ENCODE measurements at places on chromosomes 7 and 10.

GRCh38 chr10:132606536-132607316 is 69.1 kb downstream of the INPP5A start:
- DNase-seq, result no peak

DNA sequence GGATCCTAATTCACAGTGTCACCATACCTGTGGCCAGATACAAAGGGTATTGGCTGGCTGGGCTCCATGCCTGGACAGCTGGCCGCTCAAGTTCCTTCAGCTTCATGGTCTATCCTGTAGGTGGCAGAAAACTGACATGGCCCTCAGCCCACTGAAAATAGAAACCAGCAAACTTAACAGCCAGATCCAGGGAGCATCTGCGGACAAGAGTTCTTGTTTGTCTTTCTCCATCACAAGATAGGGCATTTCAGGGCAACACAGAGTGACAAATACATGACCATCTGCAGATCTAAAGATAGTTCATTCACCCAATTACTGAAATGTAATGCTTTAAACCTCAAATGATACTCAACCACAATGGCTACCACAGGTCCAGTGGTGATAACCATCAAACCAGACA is 2.8 kb downstream of the SEC31B start:
- DNase-seq, result peak; percentile 31

- no peak for DNase-seq
These were observed 236.2 kb downstream of the PCLO start for GRCh38 chr7:82926477-82926876.

DNA sequence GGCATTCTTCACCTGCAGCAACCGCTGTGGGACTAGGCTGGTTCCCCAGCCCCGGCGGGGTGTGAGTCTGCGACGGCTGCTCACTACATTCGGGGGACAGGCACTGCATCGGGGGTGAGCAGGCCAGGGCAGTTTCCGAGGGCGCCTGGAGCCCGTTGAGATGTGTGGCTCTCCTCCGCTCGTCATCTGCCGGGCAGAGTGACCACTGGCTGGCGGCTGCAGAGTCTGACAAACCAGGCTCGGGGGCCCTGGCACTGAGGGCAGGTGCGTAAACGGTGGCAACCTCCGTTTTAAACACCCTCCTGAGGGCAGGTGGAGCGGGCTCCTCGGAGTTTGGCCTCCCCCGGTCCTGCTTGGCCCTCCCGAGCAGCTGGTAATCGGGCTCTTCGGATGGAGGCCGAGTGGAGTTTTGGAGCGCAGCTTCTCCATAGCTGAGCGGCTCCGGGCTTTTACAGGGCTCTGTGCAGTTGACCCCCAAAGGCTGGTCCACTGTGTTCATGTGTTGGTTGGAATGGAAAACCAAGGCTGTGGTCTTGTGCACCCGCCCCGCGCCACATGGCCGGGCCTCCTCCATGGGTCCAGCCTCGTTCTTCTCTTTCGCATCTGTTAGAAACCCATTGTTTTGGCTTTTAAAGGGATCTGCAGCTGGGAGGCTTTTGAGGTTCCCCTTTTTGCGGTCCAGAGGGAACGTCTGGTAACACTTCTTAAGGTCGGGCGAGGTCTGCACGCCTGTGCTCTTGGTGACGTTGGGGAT is 20.9 kb downstream of the INSYN2A start:
- DNase-seq, result peak; percentile 16

GRCh38 chr10:110764378-110764777 is 107.3 kb upstream of the PDCD4 start:
- DNase-seq, result no peak

DNA sequence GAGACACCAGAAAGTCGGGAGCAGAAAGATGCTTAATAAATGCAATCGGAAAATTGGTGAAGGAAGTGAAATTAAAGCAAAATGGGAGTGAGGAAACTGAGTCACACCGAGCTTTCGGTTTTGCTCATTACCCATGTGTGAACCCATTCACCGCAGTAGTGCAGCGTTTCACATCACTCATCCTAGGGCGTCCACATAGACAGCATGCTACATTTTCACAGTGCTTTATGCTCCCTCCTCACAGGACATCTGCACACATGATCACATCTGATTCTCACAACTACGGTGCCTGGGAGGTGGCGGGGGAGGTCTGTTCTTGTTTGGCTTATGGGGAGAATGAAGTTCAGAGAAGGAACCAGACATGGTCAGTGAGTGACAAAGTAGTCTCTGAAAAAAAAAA is 36.6 kb upstream of the ATP6V0A4 start:
- no peak for DNase-seq

DNA sequence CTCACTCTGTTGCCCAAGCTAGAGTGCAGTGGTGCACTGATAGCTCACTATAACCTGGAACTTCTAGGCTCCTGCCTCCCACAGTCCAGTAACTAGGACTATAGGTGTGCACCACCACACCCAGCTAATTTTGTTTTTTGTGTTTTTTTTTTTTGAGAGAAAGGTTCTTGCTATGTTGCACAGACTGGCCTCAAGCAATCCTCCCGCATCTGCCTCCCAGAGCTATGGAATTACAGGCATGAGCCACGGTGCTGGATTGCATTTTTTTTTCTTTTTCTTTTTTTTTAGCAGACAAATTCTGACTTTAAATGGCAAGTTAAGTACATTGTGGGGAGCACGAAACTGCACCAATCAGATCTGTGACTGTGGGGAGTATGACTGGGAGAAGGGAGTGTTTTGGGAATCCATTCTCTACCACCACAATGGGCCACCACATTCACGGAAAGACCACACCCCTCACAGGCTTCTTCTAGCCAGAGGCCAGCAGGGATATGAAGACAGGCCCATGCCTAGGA is 58.1 kb upstream of the MSMB start:
- DNase-seq, result no peak

DNA sequence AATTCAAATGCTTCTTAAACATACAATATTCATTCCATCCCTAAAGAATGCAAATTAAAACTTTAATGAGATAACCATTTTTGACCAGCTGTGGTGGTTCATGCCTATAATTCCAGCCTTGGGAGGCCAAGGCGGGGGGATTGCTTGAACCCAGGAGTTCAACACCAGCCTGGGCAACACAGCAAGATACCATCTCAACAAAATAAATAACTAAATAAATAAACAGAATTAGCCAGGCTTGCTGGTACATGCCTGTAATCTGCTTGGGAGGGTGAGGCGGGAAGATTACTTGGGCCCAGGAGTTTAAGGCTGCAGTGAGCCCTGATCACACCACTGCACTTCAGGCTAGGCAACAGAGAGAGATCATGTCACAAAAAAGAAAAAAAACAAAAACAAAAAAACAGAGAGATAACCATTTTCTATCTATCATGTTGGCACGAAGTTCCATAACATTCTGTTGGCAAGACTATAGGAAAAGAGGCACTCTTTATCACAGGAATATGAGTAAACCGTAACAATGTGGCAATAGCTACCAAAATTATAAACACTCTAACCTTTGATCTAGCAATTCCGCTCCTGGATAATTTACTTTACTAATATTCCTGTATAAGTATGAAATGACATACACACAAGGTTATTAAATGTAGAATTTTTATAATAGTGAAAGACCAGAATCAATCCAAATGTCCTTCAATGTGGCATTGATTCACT is 52.2 kb downstream of the ATAD1 start:
- no peak for DNase-seq

- DNase-seq, result no peak
These were observed 1.9 kb downstream of the HGF start for GRCh38 chr7:81767926-81768325.
